PC-3 (cell line): ENCODE measurements at places on chromosomes 5 and 9.

- no peak for DNase-seq
These were observed 60.3 kb upstream of the PJA2 start for GRCh38 chr5:109469896-109470662.

GRCh38 chr5:94620256-94620655 is 1.8 kb downstream of the SLF1 start:
- no peak for DNase-seq

DNA sequence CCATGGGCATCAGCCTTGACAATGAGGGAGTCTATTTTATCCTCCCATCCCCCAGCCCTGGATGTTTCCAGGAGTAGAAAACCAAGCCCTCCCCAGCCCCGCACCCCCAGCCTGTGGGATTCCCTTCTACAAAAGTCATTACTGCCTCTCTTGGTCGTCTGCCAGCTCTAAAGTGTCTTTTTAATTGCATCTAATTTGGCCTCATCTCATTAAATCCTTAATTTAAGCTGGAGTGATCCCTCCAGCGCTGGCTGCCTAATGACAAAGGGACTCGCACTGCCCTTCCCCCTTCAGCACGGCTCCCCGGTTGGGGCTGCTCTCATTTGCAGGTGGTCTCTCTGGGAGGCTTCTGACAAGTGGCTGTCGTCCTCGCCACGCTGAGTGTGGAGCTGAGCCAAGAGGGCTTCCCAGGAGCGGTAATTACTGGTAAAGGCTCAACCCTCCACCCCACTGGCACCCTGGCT is 107.9 kb upstream of the ALDH1B1 start:
- no peak for DNase-seq

DNA sequence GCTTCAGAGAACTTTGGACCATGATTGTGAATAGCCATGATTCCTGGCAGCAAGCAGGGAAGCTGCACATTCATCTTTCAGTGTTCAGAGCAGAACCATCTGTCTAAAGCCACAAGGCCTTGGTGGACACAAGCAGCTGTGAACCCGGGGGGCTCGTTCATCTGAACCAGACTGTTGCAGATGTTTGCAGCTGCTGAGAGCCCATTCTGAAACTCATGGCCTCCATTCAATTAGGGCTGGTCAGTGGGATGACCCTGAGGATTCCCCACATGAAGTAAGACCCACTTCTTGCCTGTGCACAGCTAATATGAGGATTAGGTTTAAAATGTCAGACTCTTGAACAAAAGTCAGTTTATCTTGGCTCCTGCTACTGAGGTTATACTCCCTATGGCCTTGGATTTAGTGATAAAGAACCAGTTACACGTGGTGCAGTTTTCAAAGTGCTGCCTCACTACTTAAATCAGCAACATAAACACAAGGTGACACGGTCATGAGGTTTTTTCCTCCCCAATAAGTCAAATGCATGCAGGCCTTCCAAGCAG is 109.8 kb upstream of the IFNK start:
- no peak for DNase-seq

- no peak for DNase-seq
These were observed 175.2 kb downstream of the CACNA1B start for GRCh38 chr9:138052635-138053320.

GRCh38 chr9:121622387-121623203 is 28.8 kb upstream of the DAB2IP start:
- no peak for DNase-seq

GRCh38 chr5:40797273-40798011 is 732 bp downstream of the PRKAA1 start:
- DNase-seq: peak; percentile 64

- no peak for DNase-seq
These were observed 13.1 kb downstream of the GPR21 start for GRCh38 chr9:123046406-123047195.

- no peak for DNase-seq
These were observed 254.5 kb downstream of the DEPDC1B start for GRCh38 chr5:60445427-60445826.

DNA sequence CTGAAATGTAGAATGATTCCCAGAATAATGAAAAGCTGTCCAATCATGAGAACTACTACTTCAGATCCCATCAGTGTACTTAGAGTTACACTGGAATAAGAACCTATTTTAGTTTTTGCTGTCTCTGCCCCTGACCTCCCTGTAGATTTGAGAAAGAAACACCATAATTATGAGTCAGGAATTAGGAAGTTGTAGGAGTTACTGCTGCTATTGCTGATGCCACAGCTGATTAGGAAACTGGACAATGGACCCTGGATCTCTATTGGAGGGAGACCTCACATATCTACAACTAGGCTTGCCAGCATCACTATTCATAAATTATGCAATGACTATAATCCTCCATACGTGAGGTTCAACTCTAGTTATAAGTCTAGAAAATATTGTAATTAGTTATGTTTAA is 48.8 kb upstream of the EDIL3 start:
- DNase-seq: no peak
